GM19239 (cell line): ENCODE measurements at places on chromosomes 7 and 10.

DNA sequence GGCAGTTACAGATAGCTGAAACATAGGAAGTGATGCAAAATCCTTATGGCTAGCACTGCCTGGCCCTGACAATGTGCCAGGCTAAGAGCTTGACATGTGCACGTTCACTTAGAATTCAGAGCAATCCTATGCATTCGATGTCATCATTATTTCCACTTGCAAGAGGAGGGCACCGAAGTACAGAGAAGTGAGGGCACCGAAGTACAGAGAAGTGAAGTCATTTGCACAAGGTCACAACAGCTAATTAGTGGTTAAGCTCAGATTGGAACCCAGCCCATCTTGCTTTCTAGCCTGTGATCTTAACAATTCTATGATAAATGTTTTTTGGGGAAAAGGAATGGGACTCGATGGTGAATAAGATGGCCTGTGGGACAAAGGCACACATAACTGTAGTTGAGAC is 73.4 kb downstream of the ARHGAP22 start:
- no peak for DNase-seq

GRCh38 chr10:131179361-131179760 is 132.2 kb downstream of the TCERG1L start:
- no peak for DNase-seq

DNA sequence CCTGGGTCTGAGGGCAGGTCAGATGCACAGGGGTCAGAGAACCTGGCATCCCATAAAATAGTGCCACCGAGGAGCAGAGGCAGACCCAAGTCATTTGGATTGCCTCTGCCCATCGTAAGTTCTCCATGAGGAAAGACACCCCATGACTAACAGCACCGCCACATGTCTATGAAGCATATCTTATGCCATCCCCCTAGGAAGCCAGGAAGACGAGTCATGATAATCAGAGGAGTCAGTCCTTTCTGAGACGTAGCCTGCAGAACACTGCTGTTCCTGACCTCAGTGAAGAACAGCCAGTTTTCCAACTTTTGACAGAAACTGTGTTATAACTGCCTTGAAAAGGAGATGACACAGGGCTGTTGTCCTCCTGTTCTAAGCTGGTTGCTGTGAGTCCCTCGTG is 51.2 kb downstream of the INSYN2A start:
- no peak for DNase-seq

DNA sequence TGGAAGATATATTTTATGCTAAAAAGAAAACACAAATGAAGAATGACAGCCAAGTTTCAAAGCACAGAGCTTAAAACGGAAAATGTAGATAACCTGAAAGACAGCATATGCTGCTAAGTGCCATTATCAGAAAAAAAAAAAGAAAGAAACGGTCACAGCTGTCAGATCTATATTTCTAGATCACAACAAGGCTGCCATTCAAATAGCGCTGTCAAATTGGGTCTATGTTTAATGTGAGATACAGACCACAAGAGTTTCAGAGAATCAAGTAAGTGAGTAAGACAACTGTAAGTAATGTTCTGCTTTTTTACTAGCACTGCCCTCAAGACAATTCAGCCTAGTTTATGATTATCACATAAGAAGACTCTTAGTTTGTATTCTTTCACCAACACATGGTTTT is 66.1 kb upstream of the RNF148 start:
- DNase-seq, result no peak

DNA sequence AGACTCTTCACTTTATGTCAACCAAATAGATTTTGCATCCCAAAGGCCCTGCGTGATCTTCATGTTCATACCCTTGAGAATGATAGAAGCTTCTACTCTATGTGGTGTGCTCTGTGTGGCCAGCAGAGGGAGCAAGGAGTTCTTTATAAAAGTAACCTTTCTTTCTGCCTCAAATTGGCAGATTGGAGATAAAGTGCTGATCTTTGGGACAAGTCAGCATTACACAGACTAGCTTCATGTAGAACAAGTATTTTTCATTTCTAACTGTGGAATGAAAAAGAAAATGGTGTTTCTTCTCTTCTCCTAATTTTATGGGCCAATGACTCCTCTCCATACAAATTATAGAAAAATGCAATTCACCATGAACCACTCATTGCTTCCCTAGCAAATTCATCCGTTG is 1214.1 kb downstream of the SORCS1 start:
- DNase-seq, result peak; percentile 4

GRCh38 chr7:47600199-47601118 is 18.5 kb upstream of the TNS3 start:
- no peak for DNase-seq

DNA sequence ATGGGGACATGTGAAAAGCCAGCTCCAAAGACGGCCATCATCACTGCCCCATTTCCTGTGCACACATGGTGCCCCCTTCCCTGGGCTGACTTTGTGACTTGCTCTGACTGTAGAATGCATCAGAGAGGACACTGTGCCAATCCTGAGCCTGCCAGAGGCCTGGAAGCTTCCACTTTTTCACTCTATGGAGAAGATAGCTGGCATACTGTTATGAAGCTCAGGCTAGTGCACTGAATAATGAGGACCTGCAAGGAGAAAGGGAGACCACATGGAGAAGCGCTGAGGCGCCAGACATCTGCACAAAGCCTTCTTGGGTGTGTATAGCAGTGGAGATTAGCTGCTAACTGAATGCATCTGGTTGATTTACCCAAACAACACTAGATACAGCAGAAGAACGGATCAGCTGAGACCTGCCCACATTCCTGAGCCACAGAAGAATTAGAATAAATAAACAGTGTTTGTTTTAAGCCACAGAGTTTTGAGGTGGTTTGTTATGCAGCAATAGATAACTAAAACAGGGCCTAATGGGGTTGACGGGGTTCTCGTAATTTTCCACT is 58.9 kb upstream of the C10orf90 start:
- DNase-seq, result no peak

- DNase-seq, result no peak
These were observed 30.0 kb downstream of the LAMB1 start for GRCh38 chr7:107972941-107973376.

DNA sequence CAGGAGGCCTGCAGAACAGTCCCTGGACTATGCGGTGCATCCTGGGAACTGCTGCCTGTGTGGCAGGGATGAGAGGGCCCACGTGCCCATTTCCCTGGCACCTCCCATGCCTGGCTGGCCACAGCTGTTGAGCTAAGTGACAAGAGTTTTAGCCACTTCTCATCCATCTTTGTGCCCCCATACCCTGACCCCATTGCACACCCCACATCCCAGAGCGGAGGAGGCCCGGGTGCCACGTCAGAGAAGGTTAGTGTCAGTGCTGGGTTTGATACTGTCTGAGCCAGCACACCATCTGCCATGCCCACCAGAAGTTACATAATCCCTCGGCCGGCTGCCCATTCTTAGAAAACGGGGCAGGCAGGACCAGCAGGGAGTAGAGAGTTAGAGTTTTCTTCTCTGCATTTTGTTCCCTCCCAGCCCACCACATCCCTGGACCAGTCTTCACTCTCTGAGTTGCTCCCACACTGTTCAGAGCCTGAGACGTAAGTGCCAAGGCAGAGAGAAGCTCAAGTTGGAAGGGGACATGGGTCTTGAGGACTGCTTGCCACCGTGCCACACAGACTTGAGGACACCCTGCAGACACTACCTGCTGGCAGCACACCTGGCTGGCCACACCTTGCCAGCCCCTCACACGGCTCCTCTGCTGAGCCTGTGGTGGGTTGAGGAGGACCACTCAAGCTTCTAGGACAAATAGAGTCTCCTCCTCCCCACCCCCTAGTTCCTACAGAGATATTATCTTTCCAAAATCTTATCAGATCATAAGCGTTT is 13.1 kb downstream of the UNC5B start:
- DNase-seq, result no peak

GRCh38 chr10:119481781-119482426 is 60.6 kb downstream of the RGS10 start:
- no peak for DNase-seq

GRCh38 chr7:104979167-104979841 is 34.7 kb upstream of the KMT2E start:
- DNase-seq, result no peak

DNA sequence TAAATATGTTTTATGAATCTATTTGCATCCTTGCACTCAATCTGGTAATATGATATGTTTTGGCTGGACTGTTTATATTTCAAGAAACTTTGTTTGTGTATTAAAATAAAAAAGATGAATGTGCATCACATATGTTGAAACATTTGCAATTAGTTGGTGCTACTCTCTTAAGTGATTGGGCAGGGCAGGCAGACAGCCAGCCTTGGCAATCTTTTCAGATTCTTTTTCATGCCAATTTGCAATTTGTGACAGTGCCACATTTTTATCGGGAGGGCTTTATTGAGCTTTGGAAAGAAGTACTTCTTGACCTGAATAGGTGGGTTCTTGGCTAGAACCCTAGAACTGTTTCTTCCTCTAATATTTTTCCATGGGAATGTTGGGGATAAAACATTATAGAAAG is 152.2 kb downstream of the NXPH1 start:
- DNase-seq, result no peak

DNA sequence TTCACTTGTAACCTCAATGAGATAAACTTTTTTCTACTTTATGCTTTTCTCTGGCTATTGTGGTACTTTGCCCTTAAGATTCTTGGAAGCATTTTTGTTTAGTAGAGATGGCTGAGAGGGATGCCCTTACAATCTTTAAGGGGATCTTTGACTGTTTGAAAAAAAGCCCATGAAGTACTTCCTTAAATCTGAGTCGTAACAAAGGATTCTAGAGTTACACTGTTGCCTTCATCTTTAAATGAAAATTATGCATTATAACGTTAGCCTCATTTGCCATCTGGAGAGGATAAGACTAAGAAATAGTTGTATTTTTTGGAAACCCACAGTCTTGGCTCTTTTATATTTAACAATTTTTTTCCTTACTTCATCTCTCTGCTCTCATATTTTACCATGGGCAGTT is 37.8 kb upstream of the FZD1 start:
- DNase-seq, result no peak

DNA sequence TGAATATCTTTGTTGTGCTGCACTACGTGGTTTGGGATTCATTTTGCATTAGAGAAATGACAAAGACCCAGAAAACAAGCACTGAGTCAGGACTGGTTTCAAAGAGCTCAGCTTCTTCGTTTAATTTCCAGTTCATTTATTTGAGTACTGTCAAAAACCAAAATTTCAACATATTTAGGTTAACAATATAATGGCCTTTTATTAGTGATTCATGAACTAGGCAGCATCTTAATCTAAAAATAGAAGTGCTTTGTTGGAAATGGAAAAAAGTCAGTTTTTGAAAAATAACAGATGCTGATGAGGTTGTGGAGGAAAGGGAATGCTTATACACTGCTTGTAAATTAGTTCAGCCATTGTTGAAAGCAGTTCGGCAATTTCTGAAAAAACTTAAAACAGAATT is 856.4 kb downstream of the LRMDA start:
- DNase-seq, result no peak

GRCh38 chr10:123682477-123682876 is 16.3 kb downstream of the GPR26 start:
- DNase-seq, result no peak

DNA sequence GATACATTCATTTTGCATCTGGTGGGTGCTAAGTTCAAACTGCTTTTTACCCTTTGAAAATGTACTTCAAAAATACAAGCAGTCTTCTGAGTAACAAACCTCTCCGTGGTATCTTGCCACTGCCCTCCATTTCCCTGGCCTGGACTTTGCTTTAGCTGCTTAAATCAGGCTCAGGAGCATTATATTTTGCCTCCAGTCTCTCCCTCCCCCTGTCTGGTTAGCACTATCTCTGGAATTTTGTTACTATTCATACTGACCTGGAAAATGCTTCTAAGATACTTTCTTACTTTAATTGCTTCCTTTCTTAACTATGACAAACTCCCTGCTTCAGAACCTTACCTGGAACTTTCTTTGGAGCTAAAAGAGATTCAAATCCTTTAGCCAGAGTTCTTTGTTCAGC is 369.8 kb downstream of the GFRA1 start:
- DNase-seq, result no peak

- no peak for DNase-seq
These were observed 102.7 kb downstream of the PDGFA start for GRCh38 chr7:416761-417624.

- DNase-seq, result peak; percentile 26
These were observed 29.9 kb downstream of the RNLS start for GRCh38 chr10:88553116-88553752.

- no peak for DNase-seq
These were observed 67.1 kb downstream of the TNS3 start for GRCh38 chr7:47514818-47515217.

- no peak for DNase-seq
These were observed 462.1 kb upstream of the GALNT17 start for GRCh38 chr7:70669854-70670253.

DNA sequence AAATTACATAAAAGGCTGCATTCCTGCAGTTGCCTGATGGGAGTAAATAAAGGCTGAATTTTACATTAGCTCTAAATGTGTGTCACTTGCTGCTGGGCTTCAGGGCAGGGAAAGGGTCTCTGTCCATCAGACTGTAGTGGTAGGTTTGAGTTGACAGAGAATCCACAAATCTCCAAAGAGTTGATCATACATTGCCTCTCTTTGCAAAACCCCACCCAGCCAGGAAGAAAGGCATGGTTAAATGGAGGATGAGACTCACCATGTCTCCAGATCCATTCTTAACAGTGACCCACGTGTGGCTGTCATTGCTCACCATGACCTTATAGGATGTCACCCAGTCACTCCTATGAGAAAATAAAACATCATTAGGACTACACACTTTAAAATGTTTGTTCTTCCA is 92.8 kb downstream of the CPXM2 start:
- DNase-seq, result no peak

GRCh38 chr10:61223576-61223975 is 229.6 kb downstream of the TMEM26 start:
- no peak for DNase-seq

DNA sequence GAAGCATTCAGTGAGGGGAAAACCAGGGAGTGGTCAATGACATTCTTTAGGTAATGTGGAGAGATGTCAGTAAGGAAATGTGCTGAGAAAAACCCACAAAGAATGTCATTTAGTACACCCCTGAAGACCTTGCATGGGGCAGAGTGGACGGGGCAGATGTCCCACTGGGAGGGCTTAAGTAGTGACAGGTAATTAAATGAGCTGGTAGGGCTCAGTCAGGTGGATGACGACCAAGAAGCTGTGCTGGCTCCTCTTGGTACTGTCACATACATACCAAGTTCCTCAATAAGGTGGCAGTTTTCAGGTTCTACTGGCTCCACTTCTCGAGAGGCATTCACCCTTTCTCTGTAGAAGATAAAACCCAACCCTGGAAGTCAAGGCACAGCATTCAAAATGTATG is 1.8 kb downstream of the PON3 start:
- DNase-seq, result no peak

GRCh38 chr7:29300649-29301048 is 106.1 kb downstream of the CHN2 start:
- DNase-seq, result no peak

DNA sequence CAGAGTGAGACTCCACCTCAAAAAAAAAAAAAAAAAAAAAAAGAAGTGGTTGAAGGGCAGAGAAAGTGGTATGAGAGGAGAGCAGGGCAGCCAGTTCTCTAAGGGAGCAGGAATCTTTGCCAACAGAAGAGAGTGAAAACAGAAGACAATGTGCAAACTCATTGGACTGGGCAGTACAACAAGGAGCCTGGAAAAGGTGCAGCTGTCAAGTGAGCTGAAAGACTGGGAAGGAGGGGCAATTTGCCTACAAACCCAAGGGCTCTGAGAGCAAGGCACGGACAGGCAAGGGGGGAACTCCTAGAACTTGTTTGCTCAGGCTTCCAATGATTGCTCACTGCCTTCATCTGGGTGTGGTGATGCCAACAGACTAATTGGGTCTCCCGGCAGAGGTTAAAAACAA is 9.5 kb downstream of the ACTR1A start:
- no peak for DNase-seq

GRCh38 chr10:52682766-52683165 is 89.8 kb downstream of the MBL2 start:
- DNase-seq, result no peak
